ENCODE measurements at places on chromosomes 4 and X.

GRCh38 chr4:124202099-124202498 lies 510.4 kb downstream of the ANKRD50 start:
- DNase-seq, result peak; percentile 37

DNA sequence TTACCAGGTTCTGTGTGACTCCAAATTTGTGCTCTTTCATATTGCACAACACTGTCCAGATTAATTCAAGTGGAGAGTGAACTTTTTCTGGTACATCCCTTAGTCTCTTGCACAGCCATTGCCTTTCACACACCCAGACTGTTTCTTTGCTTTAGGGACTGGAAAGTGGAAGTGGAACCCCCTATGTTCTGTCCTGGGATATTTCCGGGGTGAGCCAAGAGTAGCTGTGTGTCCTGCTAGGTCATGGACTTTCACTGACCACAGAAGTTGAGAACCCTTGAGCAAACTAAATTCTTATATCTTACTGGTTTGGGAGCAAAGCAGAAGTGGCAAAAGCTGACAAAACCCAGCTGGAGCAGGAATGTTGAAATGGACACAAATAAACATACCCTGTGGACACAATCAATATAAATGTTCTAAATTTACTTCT lies 10.3 kb upstream of the VSIG4 start:
- DNase-seq, result no peak

DNA sequence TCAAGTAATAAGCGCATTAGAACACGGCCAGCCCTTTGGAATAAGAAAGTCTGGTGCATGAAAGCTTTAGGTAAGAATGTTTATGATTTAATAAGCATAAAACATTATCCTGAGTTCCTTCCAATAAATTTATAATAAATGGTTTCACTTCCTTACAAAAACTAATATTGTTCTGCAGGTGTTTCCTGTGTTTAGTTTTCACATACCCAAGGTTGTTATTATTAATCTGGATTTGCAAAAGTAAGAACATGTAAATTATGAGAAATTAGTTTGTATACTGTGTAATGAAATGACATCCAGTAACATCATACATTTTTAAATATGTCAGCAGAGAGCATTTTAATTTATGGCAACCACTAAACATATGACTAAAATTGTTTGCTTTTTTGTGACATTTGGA lies 72.1 kb downstream of the BANK1 start:
- no peak for DNase-seq

- no peak for DNase-seq
Observed at GRCh38 chr4:184417802-184418511, 56.4 kb downstream of the IRF2 start.

DNA sequence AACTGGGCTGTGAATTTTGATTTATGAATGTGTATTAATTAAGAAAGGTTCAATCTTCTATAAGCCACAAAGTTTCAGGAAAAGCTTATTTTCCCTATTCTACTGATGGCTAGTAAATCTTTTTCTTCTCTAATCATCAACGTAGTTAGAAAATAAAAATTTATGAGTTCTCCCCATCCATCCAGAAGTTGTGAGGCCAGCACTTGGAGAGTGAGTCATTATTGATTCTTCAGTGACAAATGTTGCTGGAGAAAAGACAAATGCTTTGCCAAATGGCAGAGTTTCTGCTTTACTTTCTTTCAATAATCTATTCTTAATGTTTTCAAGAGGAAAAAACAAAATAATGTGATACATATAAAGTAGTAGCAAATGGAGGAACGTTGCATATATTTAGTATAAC lies 11.3 kb upstream of the GRXCR1 start:
- DNase-seq, result no peak

- no peak for DNase-seq
Observed at GRCh38 chr4:14345356-14345775, 656.9 kb upstream of the CPEB2 start.

DNA sequence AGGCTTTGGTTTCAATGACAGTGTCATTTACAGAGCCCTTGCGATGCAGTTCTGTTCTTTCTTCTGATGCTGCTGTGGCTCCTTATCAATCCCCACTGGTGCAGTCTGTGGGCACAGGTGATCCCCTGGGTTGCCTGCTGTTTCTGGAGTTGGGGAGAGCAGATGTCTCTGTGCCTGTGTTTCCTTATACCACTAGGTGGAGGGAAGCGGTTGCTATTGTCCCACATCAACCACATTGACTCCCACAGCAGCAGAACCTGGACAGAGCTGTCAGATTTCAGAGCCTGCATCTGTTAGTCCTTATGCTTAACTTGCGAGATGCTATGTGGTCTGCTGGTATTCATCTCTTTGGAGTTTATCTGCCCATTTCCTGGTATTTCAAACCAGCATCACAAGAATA lies 57.7 kb downstream of the NEIL3 start:
- no peak for DNase-seq

GRCh38 chr4:1756079-1756478 lies 34.8 kb downstream of the TACC3 start:
- DNase-seq, result no peak

DNA sequence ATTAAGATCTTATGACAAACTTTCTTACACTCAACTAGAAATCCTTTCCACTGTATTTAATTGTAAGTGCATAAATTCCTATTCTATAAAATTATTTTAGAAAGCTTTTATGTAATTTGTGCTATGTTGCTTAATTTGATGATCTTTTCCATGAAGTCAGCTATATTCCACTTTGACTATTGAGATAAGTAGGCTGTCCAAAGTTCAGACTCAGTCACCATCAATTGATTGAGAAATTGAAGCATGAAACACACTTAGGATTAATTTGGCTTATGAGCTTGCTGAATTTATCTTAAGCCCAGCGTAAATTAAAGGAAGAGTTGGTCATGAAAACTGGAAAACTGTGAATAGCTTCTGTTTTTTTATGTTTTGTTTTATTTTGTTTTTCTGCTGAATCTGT lies 18.7 kb upstream of the UGT2B10 start:
- DNase-seq, result no peak

- no peak for DNase-seq
Observed at GRCh38 chrX:120302434-120302833, 8.8 kb downstream of the TMEM255A start.

DNA sequence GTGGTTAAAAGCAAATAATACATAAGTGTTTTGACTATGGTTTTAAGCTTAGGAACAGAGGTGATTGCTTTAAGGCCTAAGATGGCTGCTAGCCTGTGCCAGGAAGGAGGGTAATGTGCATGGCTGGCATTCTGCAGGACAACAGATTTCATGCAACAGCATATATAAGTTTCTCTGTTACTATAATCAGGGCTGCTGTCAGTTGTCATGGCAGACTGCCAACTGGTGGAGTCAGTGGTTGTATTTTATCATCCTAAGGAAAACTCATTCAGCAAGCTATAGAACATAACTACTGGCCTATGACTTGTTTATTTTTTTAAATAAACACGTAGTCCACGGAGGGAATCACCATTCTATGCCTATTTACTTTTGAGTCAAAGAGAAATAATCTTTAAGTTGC lies 77.7 kb upstream of the DCAF8L1 start:
- no peak for DNase-seq

DNA sequence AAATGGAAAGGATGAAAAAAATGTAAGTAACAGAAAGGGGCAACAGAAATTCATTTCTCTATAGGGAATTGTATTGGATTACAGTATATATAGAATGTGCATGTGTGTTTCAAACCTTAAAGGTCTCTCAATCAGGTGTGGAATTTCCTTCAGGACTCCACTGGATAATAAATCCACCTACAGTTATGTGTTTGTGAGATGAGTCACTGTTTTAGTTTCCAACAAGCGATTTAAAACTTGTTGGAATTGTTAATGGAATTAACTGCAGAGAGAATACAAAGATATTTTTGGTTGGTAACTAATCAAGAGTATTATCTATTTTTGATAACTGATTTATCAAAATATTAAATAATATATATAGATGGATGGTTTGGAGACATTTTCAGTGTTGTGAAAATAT lies 32.8 kb downstream of the CEP44 start:
- DNase-seq, result no peak

DNA sequence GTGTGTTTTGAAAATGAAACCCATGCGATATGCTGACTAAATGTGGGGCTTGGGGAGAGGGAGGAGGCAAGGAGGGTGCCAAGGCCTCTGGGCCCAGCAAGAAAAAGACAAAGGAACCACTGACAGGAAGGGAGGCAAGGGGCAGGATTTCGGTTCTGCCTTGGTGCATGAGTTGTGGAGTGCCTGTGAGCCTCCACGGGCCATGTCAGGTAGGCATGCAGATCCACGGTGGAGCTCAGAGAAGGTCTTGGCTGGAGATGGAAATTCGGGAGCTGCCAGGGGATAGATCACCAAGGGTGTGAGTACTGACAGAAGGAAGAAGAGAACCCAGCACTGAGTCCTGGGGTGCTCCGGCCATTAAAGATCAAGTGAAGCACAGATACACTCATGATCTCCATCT lies 4.1 kb downstream of the EVC2 start:
- DNase-seq, result no peak
